ENCODE measurements at places on chromosomes 12 and 14.
A peak's percentile ranks its signal among the peaks of the same experiment; 100 is the strongest.

GRCh38 chr14:76640923-76641395 is 120.3 kb upstream of the VASH1 start:
- DNase-seq, result peak; percentile 92

- peak; percentile 54 for DNase-seq
These were observed 24.7 kb downstream of the CLMN start for GRCh38 chr14:95294834-95295599.

DNA sequence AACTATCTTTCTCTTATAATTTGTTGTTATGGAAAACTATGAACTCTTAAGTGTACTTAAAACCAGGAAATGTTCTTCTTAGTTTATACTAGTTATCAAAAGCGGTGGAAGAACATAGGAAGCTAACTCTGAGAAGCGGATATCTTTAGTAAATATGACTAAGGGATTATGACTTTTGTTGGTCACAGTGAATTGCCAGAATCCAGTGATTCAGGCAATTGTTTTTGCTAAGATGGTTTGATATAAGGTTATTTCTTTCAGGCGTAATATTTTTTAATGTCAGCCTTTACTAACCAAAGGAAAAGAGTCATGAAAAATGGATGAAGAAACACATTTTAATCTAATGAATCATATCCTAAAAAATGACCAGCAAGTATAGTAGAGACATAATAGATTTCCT is 473.5 kb downstream of the FOXG1 start:
- no peak for DNase-seq

DNA sequence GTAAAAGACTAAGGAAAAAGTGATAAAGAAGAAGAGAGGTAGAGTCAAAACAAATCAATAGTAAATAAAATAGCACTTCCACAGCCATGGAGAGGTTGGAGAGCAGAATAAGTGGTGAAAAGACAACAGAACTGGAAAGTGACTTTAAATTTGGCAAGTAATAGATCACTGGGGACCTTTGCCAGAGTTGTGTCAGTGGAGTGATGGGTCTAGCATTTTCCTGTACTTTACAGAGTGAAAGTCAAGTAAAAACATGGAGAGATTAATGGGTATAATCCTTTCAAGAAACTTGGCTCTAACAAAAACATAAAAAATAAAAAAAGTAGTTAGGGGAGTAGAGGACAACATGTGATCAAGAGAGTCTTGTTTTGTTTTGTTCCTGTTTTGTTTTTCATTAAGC is 502.2 kb upstream of the RPL10L start:
- DNase-seq, result no peak

- DNase-seq, result no peak
These were observed 1.6 kb downstream of the GSG1 start for GRCh38 chr12:13101821-13102375.

- DNase-seq, result no peak
These were observed 26.1 kb downstream of the CEP170B start for GRCh38 chr14:104891121-104891551.

DNA sequence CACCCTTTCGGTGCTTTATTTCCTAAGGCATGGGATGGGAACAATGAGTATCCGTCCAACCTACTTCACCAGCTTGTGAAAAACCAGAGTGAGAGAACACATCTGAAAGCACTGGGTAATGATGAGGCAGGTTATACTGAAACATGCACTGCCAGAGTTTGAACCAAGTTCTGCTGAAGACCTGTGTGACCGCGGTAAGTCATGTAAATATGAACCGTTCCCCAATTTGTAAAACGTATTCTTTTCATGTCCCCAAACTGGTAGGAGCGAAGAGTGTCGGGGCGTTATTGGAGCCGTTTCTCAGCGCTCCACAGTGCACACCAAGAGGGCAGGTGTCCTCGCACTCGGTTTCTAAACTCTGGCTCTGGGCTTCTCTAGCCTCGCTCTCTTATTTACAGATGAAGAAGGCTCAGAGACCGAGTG is 788 bp upstream of the NGDN start:
- DNase-seq, result no peak
